Thyroid gland (tissue), 4 donors: ENCODE measurements at places on chromosomes 2 and 18.

GRCh38 chr18:11119550-11119949 is 29.8 kb downstream of the PIEZO2 start:
- DNase-seq = no peak

DNA sequence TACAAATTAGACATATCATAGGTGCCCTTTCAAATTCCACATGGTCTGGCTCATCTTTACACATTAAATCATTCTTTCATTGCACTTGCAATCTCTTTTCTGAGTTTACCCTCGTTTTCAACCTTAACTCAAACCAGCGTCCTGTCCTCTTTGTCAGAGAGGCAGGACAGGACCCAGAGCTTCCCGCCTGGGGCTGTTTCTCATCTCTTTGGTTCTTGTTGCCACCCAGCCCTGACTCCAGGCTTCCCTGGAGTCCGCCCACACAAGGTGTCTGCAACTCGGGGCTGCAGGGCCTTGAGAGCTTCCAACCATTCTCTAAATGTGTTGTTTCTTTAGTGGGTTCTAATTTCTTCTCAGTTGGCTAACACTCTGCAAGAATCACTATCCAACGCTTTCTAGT is 24.4 kb downstream of the RBMS1 start:
- no peak for DNase-seq

DNA sequence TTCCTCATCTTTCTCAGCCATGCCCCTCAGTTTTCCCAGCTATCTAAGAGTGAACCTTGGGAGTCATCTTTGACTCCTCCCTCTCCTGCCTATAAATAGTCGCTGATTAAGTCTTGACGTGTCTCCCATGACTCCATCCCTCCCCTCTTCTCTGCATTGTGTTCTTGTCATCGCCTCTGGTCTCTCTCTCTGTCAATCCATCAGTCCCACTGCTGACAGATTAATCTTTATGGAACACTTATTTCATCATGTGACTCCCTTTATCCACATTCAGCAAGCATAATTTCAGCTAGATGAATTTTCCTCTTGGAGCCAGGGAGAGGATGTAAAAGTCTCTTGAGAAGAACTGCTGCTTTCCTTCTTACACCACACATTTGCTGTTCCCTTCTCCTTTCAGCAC is 9.4 kb downstream of the ADAM23 start:
- no peak for DNase-seq

DNA sequence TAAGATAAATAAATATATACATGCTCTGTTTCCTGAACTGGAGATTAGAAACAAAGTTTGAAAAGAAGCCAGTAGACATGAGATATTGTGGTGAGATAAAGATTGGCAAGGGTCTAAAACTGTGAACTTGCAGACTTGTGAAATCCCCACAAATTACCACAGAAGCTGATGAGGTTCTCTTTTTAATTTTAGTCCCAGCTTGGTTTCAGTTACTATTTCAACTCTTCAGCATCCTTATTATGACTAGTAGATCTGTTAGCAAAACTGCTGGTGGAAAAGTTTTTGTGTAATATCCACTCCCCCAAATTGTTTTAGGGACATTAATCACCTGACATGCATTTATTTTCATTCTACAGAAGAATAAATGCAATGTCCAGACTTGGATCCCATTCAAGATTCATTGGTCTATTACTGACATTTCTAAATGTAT is 20.8 kb downstream of the RASGRP3 start:
- DNase-seq = no peak

- DNase-seq = no peak
Measured at GRCh38 chr18:48756511-48757226, 194.1 kb downstream of the SMAD7 start.

- DNase-seq = no peak
Measured at GRCh38 chr18:73645160-73645715, 502.4 kb downstream of the FBXO15 start.

GRCh38 chr2:235986361-235986760 is 181.8 kb downstream of the GBX2 start:
- no peak for DNase-seq

GRCh38 chr18:2908166-2908945 is 61.5 kb downstream of the EMILIN2 start:
- DNase-seq = no peak

- DNase-seq = no peak
Measured at GRCh38 chr2:33215299-33215698, 261.1 kb upstream of the RASGRP3 start.

GRCh38 chr2:79447463-79447862 is 65.4 kb upstream of the CTNNA2 start:
- no peak for DNase-seq

- DNase-seq = peak; percentile 53
Measured at GRCh38 chr18:51110073-51110797, 80.2 kb downstream of the SMAD4 start.

DNA sequence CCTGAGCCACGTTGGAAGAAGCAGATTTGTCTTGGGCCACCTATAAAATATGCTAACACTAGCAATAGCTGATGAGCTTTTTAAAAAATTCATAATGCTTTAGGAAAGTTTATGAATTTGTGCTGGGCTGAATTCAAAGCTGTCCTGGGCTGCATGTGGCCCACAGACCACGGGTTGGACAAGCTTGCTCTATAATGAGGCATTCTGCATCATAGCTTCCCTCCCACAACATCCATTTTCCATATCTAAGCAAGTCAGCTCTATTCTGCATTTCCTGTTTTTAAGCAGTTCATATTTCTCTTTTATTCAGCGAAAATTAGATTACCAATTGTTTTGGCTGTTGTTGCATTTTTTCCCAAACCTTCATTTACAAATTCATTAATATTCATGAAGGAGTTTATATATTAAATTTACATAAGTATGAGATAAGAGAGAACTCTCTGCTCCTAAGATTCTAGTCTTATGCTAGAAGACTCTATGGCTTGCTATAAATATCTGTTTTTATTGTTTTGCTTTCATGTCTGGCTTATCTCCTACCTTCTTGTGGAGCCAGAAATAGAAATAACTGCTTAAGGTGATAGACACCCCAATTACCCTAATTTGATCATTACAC is 114.5 kb upstream of the HNRNPA3 start:
- DNase-seq = no peak

GRCh38 chr2:217886091-217886490 is 116.7 kb downstream of the TNS1 start:
- no peak for DNase-seq

- no peak for DNase-seq
Measured at GRCh38 chr18:74773171-74773624, 175.5 kb downstream of the ZNF407 start.

DNA sequence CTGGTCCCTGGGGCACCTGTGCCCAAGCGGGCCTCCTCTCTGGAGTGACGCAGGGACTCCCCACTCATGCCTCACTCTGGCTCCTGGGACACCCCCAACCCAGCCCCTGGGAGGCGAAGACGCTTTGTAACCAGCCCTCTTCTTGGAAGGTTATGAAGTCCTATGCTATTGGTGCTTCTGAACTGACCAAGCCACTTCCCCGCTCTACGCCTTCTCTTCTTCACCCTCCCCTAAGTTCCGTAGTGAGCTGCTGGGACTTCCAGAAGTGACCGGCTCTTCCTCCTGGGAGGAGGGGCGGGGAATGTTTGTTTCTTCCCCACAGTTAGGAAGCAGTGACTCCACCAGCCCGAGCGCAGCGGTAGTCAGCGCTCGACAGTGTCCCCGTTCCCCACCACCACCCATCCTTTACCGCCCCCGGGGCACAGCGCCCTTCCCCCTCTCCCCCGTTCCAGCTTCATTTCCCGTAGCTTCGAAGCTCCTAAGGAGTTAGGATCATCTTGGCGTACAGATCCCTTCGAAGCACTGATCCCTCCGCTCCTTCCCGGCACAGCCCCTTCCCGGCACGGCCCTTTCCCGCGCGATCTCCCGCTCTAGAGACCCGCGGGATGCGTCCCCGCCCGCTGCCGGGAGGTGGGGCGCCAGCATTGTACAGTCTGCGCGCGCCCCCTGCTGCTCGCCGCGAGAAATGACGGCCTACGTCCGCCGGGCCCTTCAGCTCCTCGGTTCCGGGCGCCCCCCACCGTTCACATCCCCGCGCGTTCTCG is 25.3 kb upstream of the NOTO start:
- DNase-seq = peak; percentile 92

DNA sequence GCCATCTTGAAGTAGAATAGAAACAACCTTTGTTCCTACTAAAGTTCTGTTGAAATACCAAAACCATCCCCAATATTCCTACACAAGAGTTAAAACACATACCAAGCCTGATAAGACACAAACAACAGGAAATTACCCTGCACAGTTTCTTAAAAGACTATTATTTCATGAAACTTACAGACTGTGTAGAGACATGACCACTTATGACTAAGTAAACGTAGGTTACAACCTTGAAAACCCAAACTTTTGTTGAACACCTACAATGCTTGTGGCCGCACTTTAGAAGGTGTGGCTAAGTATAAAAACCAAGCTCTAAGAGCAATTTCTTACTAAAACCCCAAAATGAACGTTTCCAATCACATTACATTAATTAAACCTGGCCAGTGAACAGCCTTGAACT is 2.0 kb downstream of the SMAD2 start:
- DNase-seq = no peak
